Germinal center (tissue), 1 donor: ENCODE measurements at places on chromosomes 2 and 18.

DNA sequence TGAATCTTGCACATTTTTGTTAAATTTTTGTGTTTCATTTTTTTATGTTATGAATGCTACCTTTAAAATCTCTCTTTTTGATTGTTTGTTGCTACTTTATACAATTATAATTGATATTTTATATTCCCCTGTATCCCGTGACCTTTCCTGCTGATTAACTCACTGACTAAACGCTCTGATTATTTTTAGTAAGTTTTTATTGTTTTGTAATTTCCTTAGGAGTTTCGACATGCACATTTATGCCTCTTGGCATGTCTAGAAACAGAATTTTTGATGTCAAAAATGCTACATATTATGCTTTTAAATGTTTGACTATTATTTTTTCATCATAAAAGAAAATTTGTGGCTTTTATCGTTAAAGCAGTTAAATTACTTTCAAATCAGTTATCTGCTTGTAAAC is 1131.6 kb upstream of the TMEFF2 start:
- no peak for DNase-seq

DNA sequence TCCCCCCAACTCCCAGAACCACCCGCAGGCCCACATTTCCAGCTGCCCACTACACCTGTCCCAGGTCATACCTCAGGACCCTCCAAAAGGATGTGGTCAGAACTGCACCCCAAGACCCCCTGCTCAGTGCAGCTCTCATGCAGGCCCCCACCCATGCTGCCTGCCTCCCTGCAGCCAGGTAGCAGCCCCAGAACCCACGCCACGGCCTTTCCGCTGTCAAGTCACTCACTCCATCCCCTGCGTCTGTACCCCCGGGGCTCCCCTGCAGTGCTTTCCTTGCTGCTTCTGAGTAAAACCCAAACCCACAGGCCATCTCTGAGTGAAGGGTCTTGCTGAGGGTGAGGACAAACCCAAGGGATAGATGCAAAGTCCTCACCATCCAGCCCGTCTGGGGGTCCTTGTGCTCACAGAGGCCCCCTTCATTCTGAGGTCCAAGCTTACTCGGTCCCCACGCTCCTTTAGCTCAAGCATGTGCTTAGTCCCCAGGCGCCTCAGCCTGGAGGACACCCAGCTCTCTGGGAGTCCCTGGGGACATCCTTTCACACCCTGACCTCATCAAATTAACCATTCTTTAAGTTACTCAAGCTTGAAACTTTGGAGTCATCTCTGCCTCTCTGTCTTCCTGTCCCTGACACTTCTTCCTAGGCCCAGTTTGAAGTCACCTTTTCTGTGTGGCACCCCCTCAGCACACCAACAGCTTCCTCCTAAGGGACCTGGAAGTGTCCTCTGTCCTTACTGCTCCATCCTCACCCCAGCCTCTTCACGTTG is 130.1 kb downstream of the SMAD7 start:
- DNase-seq = peak; percentile 73

DNA sequence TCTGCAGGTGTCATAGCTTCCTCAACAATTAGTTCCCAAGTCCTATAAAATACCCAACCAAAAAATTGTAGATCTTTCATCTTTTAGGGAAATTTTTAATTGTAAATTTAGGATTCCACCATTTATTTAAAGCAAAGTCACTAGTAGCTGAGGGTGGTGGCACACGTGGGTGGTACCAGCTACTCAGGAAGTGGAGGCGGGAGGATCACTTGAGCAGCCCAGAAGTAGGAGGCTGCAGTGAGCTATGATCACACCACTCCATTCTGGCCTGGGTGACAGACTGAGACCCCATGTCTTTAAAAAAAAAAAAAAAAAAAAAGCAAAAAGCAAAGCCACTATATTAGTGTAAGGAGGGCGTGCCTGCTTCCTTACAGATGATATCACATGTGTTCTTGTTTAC is 60.3 kb upstream of the GREB1L start:
- DNase-seq = no peak

DNA sequence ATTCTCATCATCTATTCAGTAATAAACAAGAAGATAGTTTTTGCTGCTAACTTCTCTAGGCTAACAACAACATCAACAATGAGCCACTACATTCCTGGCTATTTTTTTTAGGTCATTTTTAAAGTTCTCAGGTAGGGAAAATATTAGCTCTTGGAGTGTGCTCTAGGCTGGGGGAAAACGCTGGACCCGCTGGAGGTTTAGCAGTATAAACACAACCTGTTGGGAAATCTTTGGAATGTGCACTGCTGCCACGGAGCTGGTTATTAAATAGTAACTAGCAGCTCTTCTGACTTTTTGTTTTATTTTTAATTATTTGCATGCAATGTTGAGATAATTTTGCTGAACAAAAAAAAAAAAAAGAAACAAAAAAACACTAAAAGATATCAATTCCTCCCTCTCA is 892.1 kb upstream of the ACVR2A start:
- no peak for DNase-seq

DNA sequence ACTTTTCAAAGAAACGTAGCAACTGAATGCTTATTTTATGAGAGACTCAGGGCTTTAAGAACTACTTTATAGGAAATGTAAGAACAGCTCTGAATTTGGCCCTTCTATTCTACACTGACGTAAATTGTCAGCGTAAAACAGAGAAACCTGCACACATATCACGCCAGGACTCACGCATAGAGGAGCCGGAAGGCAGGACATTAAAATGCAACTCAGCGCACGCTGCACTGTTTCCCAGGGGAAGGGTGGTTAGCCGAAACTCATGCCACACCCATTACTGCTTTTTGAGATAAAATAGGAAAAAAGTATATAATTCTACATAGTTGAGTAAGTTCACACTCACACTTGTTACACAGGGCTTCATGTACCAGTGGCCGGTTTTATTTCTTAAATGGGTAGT is 7.4 kb downstream of the TUBB6 start:
- DNase-seq = no peak

- DNase-seq = no peak
Measured at GRCh38 chr2:190766595-190766994, 114.0 kb upstream of the GLS start.

DNA sequence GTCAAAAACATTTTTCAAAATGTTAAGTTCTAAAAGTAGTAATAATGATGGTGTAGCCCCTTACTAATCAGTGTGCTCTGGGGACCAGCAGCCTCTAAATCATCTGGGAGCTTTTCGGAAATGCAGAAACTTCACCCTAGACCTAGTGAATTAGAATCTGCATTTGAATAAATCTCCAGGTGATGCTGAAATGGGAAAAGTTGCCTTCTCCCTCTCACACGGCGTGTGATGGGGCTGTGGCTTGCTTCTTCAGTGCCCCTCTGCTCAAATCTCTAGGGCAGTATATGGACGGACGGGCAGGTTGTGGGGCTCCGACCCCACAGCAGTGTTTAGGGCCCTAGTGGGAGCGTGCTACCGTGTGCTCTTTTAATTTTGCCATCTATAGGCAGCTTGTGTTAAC is 368.6 kb downstream of the GALNT13 start:
- no peak for DNase-seq

- DNase-seq = no peak
Measured at GRCh38 chr2:47688561-47688960, 94.4 kb upstream of the MSH6 start.

- DNase-seq = no peak
Measured at GRCh38 chr2:72036173-72036545, 111.5 kb downstream of the CYP26B1 start.

DNA sequence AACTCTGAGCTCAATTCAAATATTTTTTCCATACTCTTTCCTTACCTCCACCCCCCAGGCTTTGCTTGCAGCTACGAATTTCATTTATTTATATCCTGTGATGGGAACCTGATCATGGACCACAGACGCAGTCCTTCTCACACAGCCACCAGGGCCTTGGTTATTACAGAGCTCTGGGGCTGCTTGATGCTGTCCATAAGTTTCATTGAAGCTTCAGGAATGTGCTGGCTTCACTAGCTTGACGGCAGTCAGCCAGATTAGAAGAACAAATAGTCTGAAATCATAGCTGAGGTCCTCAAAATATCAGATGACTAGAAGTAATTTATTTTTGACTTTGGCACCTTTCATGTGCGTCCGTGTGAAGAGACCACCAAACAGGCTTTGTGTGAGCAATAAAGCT is 104.9 kb downstream of the VWA3B start:
- DNase-seq = no peak

GRCh38 chr2:43855292-43855691 is 16.5 kb downstream of the ABCG8 start:
- DNase-seq = no peak

- no peak for DNase-seq
Measured at GRCh38 chr18:35507623-35508022, 9.9 kb upstream of the INO80C start.

- peak; percentile 27 for DNase-seq
Measured at GRCh38 chr18:45974088-45974536, 7.0 kb upstream of the EPG5 start.

DNA sequence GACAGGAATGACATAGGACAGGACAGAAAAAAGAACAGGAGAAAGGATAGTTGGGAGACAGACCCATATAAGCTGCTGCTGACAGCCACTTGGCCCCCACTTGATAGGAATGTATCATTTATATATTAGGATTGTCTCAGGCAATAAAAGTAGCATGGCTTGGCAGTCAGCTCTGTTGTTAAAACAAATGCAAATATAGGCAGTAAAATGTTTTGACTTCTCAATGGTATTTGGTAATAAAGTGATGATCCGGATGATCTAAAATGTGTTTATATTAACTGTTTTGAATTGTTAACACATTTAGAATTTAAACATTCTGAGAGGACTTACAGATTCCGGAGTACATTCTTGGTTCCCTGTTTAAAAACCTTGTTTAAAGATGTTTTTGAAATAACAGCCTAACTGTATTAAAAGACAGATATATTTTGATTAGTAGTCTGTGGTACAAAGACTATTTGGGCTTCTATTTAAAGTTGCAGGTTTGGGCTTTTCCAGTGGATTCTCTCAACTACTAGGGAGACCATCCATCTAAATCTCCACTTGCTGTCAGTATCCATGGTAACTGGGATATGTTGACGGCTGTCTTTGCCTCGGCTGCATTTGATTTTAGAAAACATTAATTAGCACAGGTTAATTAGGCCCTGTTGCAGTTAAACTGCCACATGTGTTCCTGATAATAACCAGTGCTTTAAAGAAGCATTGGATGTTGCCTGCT is 147.6 kb downstream of the ESCO1 start:
- no peak for DNase-seq

DNA sequence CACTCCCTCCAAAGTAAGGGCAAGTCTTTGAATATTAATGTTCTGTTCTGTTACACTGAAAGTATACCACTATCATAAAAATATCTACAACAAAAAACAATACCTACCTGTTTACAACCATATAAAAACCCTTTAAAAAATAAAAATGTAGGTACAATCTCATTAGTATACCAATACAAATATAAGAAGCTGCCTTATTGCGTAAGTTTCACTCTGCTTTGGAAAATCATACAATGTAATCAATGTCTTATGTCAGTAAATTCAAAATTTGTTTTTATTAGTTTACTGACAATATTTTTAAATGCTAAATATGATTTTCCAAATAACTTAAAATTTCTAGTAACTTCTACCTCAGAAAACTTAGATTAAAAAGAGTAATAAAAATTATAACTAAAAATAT is 72.8 kb downstream of the RAPH1 start:
- DNase-seq = no peak

- DNase-seq = no peak
Measured at GRCh38 chr18:61199171-61199848, 133.9 kb upstream of the CDH20 start.

- DNase-seq = no peak
Measured at GRCh38 chr2:31704561-31705212, 123.9 kb upstream of the SRD5A2 start.

DNA sequence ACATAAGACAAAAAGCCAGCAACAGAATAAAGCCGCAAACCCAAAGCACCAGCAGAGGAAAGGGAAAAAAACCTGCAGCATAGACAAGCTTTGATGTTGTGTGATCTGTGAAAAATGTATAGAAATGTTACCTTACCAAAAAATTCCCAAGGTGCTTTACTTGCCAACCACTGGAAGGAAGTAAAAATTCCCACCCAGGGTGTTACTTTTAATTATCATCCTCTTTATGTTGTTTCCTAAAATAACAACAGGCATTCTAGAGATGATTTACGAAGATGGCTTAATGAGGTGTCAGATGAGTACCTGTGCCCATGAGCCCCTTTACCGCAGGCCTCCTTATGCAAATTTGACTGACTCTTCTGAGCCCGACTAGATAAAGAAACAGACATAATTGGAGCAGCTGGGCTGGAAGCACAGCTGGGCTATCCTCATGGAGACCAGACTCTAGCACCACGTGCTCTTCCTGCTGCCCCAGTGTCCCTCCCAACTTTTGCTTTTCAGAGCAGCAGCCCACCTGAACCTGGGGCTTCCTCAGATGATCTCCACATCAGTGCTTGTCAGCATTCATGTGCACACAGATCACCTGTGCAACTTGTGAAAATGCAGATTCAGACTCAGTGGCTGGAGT is 41.5 kb downstream of the SRSF7 start:
- DNase-seq = no peak

GRCh38 chr18:55185391-55185790 is 226.1 kb upstream of the CCDC68 start:
- no peak for DNase-seq

DNA sequence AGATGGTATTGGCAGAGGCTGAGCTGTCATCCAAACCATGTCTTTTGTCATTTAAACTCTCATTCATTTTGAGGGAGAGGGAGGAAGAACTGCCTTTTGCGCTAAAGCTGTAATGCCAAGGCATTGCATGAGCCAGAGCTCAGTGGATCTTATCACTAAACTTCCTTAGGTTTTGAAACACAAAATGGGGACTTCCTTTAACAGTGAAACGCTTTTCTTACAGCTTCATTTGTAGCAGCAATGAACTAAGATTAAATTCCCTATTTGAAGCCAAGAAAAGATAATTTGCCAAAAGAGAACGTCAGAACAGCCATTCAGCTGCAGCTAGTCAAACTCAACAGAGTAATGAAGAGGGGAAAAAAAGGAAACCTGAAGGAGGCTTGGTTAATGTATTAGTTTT is 143.5 kb upstream of the MMADHC start:
- DNase-seq = no peak

- no peak for DNase-seq
Measured at GRCh38 chr18:59874166-59874565, 25.6 kb upstream of the PMAIP1 start.

DNA sequence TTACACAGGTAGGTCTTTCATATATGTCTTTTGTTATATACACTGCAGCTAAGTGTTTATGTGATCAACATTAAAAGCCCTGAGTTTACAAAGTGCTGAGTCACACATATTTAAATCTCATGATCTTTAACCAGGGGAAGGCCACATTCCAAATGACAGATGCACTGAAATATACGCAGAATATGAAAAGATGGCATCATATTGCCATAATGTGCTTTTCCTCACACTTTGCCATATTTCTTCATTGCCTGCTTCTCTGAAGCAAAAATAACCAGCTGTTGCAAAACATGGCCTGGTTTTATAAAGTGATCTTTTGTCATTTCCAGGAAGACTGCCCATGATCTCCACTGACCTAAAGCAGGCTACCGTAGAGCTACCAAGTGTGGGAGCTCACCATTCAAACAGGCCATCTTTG is 93.5 kb upstream of the MAPRE2 start:
- DNase-seq = no peak

DNA sequence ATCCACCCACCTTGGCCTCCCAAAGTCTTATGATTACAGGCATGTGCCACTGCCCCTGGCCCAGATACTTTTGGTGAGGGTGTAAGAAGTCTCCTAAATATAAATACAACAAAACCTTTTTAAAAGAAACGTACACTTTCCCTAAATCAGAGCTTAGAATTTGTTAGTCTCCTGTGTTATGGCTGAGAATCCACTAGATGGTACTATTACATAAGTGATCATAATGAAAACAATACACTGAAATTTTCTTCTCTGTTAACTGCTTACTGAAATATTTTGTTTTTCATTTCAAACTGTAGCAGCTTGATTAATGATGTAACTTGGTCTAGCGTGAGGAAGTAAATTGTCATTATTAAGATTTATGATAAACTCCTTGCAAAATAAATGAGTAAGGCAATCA is 74.8 kb upstream of the FAM98A start:
- DNase-seq = no peak
